ENCODE measurements at places on chromosomes 2 and 18. TPM values are rescaled to one million over a fixed set of nuclear protein-coding genes. Genes with fewer than 3 reads are reported as not detected.
A peak's percentile ranks its signal among the peaks of the same experiment; 100 is the strongest.

DNA sequence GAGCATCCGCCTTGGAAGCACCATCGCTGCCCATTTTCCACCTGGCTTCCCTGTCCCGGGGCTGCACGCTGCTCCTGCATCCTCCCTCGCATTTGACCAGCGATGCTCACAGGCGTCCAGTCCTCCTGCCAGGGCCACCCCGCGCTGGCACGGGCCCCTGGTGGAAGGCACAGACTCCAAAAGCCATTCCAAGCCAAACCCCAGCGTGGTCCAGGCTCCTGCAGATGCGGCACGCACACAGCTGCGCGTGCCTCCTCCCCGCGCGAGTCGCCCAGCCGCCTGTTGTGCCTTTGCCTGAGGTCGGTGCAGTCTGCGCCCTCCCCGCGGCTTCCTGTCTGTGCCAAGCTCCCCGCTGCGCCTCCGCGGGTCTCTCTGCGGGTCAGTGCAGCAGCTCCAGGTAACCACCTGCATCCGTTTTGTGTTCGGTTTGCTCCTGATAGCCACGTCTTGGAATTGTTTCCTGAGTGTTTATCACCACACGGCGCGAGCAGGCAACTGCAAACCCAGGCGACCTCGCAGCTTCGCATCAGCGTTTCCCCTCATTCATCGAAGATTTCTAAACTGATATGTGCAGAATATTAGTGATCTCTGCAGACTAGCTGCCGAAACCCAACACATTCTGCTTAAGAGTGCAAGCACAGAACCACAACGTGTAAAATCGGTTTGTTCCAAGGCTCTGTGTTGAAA is 65.2 kb upstream of the SALL3 start:
- peaks cover 5% of the 10 kb centered on the region for H3K27me3 ChIP-seq
- H3K4me3 ChIP-seq: no peak overlapping the region
- no peak for DNase-seq
- no peak overlapping the region for H3K27ac ChIP-seq

DNA sequence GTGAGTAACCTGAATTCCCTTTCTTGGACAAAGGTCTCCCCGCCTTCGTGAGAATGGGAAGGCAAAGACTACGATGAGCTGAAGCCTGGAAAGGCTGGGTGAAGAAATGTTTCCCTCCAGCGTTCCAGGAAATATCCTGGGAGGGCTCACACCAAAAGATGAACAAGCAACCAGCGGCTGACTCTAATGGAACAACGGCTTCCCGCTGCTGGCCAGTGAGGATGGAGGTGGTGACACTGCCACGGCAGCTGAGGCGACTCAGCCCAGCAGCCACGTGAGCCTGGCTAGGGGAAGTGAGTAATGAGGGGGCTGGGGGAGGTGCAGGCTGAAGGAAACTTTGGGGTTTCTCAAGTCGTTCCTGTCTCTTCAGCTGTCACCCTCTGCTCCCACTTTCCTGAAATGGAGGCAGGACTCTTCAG is 105.0 kb upstream of the SMAD7 start:
- no peaks in the 10 kb centered on the region for H3K27me3 ChIP-seq
- H3K27ac ChIP-seq: no peak overlapping the region
- H3K36me3 ChIP-seq: no peaks in the 10 kb centered on the region
- peaks cover 10% of the 10 kb centered on the region for H3K4me1 ChIP-seq
- no peak overlapping the region for H3K4me3 ChIP-seq
- peak; percentile 38 for DNase-seq

- no peak overlapping the region for H3K27ac ChIP-seq
- no peaks in the 10 kb centered on the region for H3K4me1 ChIP-seq
- no peak overlapping the region for H3K4me3 ChIP-seq
- no peaks in the 10 kb centered on the region for H3K27me3 ChIP-seq
- no peaks in the 10 kb centered on the region for H3K36me3 ChIP-seq
These were observed 17.4 kb downstream of the ARL4C start for GRCh38 chr2:234479465-234479864.

- no peak overlapping the region for H3K27ac ChIP-seq
- peaks cover 6% of the 10 kb centered on the region for H3K4me1 ChIP-seq
- H3K27me3 ChIP-seq: no peaks in the 10 kb centered on the region
- no peak for DNase-seq
These were observed 69.1 kb upstream of the PXDN start for GRCh38 chr2:1813371-1813770.

DNA sequence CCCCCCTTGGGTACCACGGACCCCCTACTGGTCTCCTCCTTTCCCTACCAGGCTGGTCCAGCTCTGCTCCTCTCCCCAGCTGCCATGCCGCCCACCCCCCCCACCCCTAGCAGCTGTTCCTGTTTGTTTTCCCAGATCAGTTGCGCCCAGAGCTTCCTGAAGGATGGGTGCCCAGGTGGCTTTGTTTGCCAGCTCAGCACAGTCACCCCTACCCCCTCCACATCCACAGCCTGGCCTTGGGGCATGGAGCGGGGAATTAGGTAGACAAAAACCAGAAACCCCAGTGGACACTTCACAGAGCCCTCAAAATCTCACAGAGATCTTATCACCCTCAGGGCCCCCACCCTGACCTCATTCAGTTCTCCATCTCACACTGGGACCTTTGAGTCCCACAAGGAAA is 3.7 kb upstream of the CRYBA2 start:
- peaks cover 39% of the 10 kb centered on the region for H3K27me3 ChIP-seq
- no peaks in the 10 kb centered on the region for H3K36me3 ChIP-seq
- H3K4me1 ChIP-seq: peaks cover 21% of the 10 kb centered on the region
- no peak for DNase-seq
- no peak overlapping the region for H3K27ac ChIP-seq

GRCh38 chr2:20962939-20963557 is 80.8 kb downstream of the APOB start:
- peak; percentile 70 for DNase-seq
- H3K4me3 ChIP-seq: no peak overlapping the region
- H3K27me3 ChIP-seq: no peaks in the 10 kb centered on the region
- no peak overlapping the region for H3K27ac ChIP-seq
- H3K36me3 ChIP-seq: no peaks in the 10 kb centered on the region

DNA sequence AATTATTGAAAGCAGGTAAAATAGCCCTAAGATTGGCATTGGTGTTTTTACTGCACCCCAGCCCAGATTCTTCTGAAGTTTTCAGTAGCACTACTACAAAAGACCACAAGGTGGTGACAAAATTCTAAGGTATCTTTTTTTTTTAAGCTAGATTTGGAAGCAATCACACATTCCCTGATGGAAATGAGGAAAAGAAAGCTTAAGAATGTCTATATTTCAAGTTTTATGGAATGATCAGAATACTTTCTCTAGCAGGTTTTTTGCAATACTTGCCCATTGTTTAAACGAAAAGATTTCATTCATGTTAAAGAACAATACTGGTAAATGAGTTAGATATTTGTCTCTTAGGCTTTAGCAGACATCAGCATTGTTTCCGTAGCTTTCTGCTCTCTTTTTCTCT is 32.1 kb upstream of the ZNF638 start:
- H3K4me1 ChIP-seq: no peaks in the 10 kb centered on the region
- no peak overlapping the region for H3K4me3 ChIP-seq
- no peaks in the 10 kb centered on the region for H3K36me3 ChIP-seq

Gene ZNF638
- 64.2 TPM for total RNA-seq

Gene CCDC148
- total RNA-seq: 0.72 TPM
